ENCODE measurements at places on chromosomes 2 and 18. TPM values are rescaled to one million over a fixed set of nuclear protein-coding genes. Genes with fewer than 3 reads are reported as not detected.

- no peak for DNase-seq
Measured at GRCh38 chr18:49031511-49032188, 80.9 kb upstream of the SMAD7 start.

- DNase-seq = no peak
Measured at GRCh38 chr18:2971741-2972552, 41.0 kb downstream of the LPIN2 start.

DNA sequence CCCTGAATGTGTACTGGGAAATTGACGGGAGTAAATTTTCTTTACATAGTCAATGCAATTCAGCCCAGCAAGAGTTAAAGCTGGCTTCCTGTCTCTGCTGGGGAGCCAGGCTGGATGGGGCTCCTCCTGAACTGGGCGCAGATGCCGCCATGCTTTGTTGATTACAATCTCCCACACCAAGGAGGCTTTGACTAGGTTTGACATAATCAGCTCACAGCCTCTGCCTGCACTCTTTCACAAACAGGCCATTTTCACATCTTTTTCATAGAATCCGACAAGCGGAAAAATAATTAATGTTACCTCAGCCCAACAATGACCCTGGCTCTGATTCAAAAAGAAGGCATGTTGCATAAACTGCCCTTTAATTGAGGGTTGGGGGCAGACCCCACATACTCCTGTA, 54.3 kb downstream of the FOXI3 start:
- DNase-seq = no peak

DNA sequence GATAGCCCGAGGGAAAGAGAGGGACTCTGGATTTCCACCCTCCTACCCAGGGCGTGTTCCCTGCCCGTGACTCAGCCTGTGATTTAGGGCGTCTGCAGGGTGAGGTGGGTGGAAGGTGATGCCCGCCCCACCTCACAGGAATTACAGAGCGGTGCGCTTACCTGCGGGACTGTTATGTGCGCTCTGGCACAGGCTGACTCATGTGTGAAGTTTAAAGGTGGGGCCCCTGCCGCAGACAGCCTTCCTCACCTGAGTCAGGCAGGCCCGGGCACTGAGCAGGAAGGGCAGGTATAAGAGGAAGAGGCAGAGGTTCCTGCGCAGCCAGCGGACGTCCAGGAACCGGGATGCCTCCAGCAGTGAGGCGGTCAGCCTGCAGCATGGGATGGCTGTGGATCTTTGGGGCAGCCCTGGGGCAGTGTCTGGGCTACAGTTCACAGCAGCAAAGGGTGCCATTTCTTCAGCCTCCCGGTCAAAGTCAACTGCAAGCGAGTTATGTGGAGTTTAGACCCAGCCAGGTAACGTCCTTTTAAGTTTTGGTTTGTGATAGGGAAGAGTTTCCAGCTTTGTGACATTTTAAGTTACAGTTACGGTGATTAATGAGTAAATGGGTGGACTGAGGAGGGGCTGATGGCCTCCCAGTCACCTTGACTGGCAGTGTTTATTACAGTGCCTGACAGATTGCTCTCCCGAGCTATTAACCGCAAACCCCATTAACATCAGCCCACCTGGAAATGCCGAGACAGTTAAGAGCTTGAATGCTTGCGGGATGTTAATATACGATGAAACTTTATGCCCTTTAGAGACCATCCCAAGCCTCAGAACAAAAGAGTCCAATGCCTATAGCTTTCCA, 141.6 kb upstream of the TTC39C start:
- peak; percentile 98 for DNase-seq

- DNase-seq = peak; percentile 100
Measured at GRCh38 chr2:205775097-205775877, 93.0 kb downstream of the NRP2 start.

- DNase-seq = peak; percentile 96
Measured at GRCh38 chr2:70069049-70069448, 18.2 kb upstream of the PCBP1 start.

DNA sequence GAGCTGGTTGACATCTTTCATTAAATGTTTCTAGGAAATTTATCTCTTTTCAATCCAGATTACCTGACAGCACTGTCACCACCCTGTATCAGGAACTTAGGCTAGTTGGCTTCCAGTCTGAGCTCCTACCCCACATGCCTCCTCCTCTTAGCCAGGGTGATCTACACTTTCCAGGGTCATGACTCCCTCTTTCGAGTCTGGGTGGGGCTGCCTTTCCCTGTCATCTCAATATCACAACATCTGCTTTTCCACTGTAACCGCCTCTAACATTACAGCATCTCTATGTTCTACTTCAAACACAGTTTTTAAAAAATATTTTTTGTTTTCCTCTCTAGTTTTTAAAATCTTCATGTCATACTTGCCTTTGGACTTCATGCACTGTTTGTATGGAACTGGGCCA, 129.2 kb downstream of the RBMS1 start:
- DNase-seq = no peak

The ATP6V1C2 gene
- 0.90 TPM for total RNA-seq

The TBR1 gene
- total RNA-seq = under 0.01 TPM
